A549 treated with AZD2906 at 1 μM for 4 hours (cell line): ENCODE measurements at places on chromosomes 2 and 18. TPM values are rescaled to one million over a fixed set of nuclear protein-coding genes. Genes with fewer than 3 reads are reported as not detected.

PPP3R1 gene
- 51.1 to 67.1 TPM (median 53.1 TPM) in 5 replicates for total RNA-seq

CLEC4F gene
- total RNA-seq, result not detected in 5 replicates

POMC gene
- total RNA-seq, result 0.06 TPM in 1 of 5 replicates, not detected in the others

GCKR gene
- 0.10 to 0.42 TPM (median 0.32 TPM) in 5 replicates for total RNA-seq

TMX3 gene
- 14.2 to 26.7 TPM (median 18.4 TPM) in 5 replicates for total RNA-seq

AFG3L2 gene
- total RNA-seq, result 34.7 to 46.5 TPM (median 36.9 TPM) in 5 replicates

IL36A gene
- total RNA-seq, result not detected in 5 replicates

DCDC2C gene
- 0.15 to 0.82 TPM (median 0.40 TPM) in 5 replicates for total RNA-seq

CDKL4 gene
- not detected in 5 replicates for total RNA-seq

CDK15 gene
- total RNA-seq, result not detected in 5 replicates

MC5R gene
- 0.03 to 0.06 TPM (median 0.05 TPM) in 3 of 5 replicates, not detected in the others for total RNA-seq

HOXD10 gene
- 4.4 to 5.7 TPM (median 5.2 TPM) in 5 replicates for total RNA-seq

DES gene
- 0.14 to 0.69 TPM (median 0.27 TPM) in 5 replicates for total RNA-seq

NEU4 gene
- total RNA-seq, result 0.13 to 0.40 TPM (median 0.21 TPM) in 5 replicates

GREB1L gene
- 3.1 to 5.9 TPM (median 5.3 TPM) in 5 replicates for total RNA-seq

GKN2 gene
- total RNA-seq, result 1.9 to 3.2 TPM (median 2.5 TPM) in 5 replicates

KANSL1L gene
- total RNA-seq, result 0.57 to 0.80 TPM (median 0.66 TPM) in 5 replicates

LRPPRC gene
- 84.2 to 96.5 TPM (median 92.1 TPM) in 5 replicates for total RNA-seq
